Astrocyte (in vitro differentiated cells and primary cell): ENCODE measurements at places on chromosomes 16 and 17.

- no peak for DNase-seq
Measured at GRCh38 chr17:17104494-17104893, 62.2 kb downstream of the MPRIP start.

- DNase-seq, result peak; percentile 34
Measured at GRCh38 chr17:71970312-71970711, 150.5 kb upstream of the SOX9 start.

DNA sequence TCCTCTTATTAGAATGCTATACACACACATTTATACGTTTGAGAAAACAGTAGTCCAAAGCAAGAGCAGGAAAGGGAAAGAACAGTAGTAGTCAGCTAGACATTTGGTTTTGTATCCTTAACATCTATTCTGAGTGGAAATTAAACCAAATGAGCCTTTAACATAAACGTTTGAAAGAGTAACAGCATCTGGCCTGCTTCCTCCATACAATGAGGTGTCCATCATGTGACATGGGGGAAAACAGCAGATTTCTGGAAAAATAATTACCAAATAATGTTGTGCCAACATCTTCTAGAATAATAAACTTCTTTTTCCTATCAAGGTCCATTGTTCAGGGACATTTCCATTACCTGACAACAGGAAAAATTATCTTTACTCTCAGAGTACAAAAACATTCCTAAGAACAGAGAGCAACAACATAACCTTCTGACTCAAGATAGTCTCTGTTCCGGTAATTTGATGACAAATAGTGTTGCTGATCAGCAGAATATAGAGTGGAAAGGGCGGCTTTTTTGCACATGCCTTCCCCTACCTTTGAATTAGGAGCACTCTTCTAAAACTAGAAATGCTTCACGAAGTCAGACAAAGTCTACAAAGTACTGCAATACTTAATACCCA, 20.2 kb downstream of the CYTH1 start:
- peak; percentile 45 for DNase-seq

- no peak for DNase-seq
Measured at GRCh38 chr17:32570081-32570396, 83.2 kb downstream of the CDK5R1 start.

DNA sequence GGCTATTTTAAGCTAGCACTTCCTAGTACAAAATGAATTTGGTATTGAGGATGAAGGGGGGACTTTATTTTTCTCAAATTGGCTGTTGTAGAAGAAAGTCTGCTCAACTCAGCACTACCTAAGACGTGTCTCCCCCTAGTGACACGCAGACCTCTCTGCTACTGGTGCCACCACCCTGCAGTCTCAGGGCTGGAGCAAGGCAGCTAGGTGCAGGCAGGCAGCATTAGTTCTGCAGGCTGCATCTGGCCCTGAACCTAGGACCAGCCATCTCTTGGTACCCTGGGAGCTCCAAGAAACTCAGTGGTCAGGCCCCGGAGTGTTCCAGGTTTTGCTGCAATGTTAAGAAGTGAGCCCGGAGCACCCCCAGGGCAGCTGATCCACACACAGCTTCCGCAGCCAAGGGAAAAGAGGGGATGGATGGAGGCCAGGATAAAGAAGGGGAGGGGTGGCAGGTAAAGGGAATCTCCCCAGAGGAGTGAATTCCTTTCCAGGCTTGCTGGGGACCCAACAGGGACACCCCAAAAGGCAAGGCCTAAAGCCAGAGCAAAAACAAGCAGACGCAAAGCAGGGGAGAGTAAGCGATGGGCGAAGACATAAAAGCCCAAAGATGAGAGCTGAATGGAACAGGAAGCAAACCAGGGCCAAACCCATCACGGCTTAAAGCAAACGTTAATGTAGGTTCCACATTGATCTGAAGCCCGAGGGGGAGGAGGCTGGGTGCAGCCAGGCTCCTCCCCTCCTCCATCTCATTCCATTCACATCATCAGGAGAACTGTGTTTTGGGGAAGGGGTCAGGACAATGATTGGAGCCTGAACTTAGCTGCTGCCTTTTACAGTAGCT, 200.5 kb downstream of the ZFHX3 start:
- DNase-seq, result no peak

GRCh38 chr16:66481081-66481942, 54.2 kb downstream of the BEAN1 start:
- no peak for DNase-seq

DNA sequence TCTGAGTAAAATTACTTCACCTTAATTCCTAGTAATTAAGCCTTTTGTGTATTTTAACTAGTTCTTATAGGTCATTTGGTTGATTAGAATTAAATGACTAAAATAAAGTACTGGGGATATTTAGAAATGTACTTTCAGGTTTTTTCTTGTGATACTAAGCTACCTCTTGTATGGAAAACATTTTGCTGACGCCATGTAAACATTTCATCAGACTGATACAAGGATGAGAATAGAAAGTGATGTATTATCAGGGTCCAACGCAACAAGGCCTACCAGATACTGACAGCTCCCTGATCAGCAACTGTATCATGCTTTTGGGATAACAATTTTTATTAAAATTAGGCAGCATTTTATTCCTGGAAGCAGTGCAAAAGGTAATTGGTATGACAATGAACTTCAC, 1.7 kb downstream of the SMARCE1 start:
- no peak for DNase-seq

GRCh38 chr16:12609937-12610699, 193.6 kb downstream of the CPPED1 start:
- peak; percentile 67 for DNase-seq

DNA sequence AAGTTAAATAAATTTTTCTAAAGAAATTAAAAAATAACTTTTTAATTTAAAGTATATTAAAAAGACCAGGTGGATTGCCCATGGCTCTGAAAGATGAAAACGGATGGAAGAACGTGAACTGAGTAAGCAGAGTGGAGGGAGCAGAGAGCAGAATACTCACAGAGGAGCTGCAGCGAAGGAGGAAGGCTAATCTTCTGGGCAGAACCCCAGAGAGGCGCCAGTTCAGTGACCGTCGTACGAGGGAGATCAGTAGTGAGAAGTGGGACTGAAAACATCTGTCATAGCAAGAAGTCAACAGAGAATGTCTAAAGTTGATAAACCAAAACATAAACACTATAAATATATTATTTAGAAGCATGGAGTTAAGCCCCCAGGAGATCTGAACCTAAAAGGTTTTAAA, 34.9 kb downstream of the UBE2G1 start:
- DNase-seq, result no peak

- no peak for DNase-seq
Measured at GRCh38 chr17:28333083-28333746, 2.1 kb downstream of the IFT20 start.

DNA sequence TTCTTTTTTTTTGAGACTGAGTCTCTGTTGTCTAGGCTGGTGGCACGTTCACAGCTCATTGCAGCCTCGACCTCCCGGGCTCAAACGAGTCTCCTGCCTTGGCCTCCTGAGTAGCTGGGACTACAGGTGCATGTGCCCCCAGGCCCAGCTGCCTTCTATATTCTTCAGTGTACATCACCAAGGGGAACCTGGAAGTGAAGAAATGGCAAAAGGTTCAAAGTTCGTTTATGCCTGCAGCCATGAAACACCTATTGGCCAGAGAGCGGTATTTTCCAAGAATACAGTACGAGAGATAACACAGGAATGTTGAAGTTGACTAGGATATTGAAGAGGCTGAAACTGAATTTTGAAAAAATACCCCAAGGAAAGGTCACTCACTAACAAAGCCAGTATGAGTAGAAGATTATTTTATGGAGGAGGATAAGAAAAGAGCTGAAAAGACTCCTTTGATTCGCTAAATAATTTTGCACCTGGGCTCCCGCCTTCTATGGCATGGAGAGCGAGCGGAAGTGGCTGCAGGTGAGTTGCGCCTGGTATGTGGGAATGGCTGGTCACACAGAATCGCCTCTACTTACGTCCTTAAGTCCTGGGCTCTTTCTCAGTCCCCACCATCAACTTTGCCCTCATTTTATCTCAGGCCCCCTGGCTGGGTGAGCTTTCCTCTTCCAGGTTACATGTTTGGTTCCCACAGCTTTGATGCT, 9.8 kb downstream of the ST6GALNAC1 start:
- no peak for DNase-seq

GRCh38 chr16:11215935-11216556, 40.0 kb downstream of the SOCS1 start:
- DNase-seq, result no peak

DNA sequence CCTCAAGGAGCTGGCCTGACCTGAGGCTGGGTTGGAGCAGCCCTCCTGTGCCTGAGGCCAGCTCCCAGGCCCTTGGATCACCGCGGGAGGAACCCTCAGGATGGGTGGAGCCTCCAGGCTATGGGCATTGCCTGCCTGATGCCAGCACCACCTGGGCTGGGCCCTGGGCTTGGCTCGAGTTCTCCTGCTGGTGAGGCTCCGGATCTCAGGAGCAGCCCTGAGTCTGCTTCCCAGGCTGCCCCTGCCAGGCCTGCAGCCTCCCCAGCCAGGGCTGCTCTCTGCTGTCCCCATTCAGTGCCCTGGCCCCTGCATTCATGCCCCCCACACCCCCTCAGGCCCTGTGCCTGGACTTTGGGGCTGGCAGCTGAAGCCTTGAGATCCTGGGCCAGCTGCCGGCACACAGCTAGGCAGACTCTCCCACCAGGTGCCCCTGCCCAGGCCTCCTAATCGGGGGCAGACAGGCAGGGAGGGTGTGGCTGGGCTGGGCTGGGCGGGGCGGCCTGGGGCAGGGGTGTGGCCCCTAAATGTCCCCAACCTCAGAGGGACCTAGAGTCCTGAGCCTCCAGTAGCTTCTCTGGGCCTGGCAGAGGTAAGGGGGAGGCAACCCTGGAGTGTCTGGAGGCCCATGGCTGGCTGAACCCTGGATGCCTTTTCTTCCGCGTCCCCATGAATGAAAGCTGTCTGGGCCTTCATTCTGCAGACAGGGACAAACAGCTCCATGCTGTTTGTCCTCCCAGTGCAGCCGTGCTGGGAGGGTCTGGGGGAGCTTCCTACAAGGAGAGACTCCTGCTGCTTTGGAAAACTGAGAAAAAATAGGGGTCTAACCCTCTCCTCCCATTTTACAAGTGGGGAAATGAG, 1.1 kb upstream of the PIGQ start:
- DNase-seq, result no peak

GRCh38 chr17:60647705-60648104, 29.9 kb upstream of the BCAS3 start:
- DNase-seq, result no peak

GRCh38 chr17:12730421-12730820, 58.9 kb upstream of the ARHGAP44 start:
- DNase-seq, result no peak

DNA sequence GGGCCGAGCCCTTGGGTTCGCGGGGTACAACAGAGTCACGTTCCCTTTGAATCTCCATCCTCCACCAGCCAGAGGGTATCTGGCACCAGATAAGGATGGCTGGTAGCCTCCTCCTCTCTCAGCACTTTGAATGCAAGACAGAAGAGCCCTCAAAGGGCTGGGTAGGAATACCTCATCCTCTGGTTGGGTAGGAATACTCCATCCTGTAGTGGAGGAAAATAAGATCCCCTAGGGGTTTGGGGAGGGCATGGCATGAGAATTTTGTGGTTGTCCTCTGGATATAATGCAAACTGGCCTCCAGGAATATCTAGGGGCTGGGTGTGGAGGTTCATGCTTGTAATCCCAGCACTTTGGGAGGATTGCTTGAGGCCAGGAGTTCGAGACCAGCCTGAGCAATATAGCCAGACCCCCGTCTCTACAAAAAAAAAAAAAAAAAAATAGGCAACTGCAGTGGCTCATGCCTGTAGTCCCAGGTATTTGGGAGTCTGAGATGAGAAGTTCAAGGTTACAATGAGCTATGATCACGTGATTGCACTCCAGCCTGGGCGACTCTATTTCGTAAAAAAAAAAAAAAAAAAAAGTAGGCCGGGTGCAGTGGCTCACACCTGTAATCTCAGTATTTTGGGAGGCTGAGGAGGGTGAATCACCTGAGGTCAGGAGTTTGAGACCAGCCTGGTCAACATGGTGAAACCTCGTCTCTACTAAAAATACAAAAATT, 2.7 kb downstream of the IGFBP4 start:
- DNase-seq, result no peak

DNA sequence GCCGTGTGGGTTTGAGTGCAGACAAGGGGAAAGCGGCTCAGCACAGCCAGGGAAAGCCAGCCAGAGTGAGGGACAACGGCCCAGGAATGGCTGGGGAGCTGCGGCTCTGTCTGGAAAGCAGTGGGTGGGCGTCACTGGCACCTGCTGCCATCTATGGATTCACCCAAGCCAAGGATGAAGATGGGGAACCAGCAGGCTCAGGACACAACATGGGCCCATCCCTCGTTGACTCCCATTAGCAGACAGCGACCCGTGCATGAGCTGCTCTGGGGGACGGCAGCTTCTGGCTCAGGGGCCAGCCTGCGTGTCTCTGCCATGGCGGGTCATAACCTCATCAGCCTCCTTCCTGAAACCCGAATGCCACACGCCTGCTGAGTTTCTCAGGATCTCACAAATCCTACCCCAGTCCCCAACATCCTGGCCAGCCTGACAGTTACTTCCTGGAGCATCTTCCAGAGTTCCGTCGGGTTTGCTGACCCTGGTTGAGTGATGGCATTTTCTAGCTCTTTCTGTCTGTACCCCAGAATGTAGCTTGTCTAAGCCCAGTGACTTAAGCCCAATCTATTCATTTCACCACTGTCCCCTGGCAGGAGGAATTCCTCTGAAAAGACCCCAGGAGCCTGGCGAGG, 50.7 kb downstream of the SLC7A5 start:
- no peak for DNase-seq

DNA sequence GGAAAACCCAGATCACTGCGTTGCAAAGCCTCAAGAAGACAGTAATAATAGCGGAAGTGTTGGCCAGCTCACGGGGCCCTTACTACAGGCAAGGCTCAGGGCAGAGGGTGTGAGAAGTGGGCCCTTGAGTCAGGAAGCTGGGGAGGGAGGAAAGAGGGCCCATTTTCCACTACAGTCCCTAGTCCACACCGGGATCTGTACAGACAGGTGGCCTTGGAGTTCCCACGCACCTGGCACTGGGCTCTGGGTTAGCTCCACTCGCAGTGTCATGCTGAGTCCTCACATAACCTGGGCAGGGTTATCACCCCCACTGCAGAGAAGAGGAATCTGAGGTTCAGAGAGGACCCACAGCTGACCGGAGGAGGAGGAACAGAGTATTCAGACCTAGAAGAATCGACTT, 16.8 kb upstream of the MTSS2 start:
- no peak for DNase-seq

DNA sequence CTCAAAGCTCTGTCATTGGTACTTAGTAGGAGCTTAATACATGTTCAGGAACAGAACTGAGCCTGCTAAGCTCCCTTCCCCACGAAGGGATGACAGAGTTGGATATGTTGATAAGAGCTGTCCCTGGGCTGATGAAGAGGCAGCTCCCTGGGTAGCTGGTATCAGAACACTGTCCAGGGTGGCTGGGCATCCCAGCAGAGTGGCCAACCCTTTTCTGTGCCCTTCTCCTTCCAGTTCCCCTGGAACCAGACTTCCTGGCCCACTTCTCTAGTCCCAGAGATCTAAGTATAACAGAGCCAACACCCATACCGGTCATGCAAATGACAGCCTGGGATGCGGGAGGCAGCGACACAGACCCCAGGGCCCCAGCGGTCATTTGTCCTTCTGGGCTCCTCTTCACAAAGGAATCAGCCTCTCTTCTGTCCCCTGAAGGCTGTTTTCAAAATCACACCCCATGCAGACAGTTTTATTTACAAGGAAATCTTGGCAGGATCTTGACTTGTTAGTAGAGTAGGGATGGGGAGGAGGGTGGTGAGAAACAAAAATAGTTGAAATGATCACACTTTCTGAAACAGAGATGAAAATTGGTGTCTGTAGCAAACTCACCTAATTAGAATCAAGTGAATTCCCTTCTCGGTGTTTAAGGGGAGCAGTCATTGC, 1.4 kb upstream of the RHBDL3 start:
- no peak for DNase-seq
